ENCODE measurements at places on chromosomes 5 and 9. TPM values are rescaled to one million over a fixed set of nuclear protein-coding genes. Genes with fewer than 3 reads are reported as not detected.

The HMCN2 gene
- 0.05 TPM for total RNA-seq

The CLIC3 gene
- total RNA-seq: 126 TPM

The GABRP gene
- total RNA-seq: not detected

The COX7C gene
- 343 TPM for total RNA-seq

The IL13 gene
- not detected for total RNA-seq

The QSOX2 gene
- 33.9 TPM for total RNA-seq

The ELOVL7 gene
- total RNA-seq: 8.2 TPM

The CERCAM gene
- total RNA-seq: 60.3 TPM

The WWC1 gene
- total RNA-seq: 20.7 TPM

The TJP2 gene
- 84.6 TPM for total RNA-seq

The PRLR gene
- 0.36 TPM for total RNA-seq

- DNase-seq: no peak
Observed at GRCh38 chr5:135013445-135013844, 20.6 kb downstream of the PITX1 start.

- DNase-seq: no peak
Observed at GRCh38 chr9:77864211-77864889, 167.3 kb downstream of the GNAQ start.

- DNase-seq: no peak
Observed at GRCh38 chr9:121862371-121863332, 211.2 kb downstream of the DAB2IP start.

DNA sequence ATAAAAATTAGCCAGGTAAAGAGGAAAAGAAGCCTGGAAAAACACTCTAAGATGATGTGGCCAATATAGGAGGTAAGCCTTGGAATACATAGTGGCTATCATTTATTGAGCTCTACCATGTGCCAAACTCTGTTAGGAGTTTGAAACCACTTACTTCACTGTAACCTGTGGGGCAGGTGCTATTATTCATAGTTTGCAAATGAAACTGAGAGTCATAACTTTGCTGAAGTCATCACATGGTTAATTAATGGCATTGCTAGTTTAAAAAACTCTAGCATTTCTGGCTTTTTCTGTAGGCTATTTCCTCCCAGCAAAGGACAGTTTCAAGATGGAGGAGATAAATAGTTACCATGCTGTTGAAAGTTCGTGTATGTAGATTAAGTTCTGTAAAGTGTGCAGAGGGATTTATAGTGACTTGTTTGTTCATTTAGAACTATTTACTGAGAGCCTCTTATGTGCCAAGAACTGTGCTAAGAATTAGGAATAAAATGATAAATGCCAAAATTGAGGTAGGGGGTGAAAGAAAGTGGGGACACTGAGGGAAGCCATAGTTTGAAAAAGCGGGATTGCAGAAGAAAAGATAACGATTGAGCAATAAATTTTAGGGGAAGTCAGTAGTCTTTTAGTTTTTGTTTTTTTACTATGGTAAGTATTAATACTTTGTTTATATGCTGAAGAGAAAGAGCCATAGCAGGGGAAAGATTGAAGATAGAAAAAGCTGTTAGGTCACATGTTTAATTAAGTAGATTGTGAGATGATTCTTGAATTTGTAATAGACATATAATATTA lies 57.2 kb downstream of the WDR70 start:
- DNase-seq: no peak

GRCh38 chr9:120609636-120610035 lies 29.7 kb upstream of the CDK5RAP2 start:
- no peak for DNase-seq

- DNase-seq: no peak
Observed at GRCh38 chr5:66881480-66882161, 285.4 kb downstream of the MAST4 start.

GRCh38 chr5:156942064-156942463 lies 21.0 kb downstream of the TIMD4 start:
- no peak for DNase-seq

DNA sequence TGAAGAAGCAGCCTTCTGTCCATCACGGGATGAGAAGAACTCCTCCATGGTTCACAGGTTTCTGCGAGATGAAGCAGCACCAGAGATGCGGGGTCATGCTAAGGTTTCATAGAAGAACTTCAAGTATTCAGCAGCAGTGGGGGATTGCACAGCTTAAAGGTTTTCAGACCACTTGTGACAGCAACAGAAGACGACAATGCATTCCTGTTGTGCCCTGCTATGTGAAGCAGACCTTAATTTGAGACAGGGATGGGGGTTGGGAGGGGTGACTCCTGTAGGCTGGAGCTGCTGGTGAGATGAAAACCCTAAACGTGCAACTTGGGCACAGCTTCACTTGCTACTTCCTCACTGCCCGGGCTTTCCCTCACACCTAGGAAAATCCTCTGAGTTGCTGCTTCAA lies 256.0 kb downstream of the SLIT3 start:
- no peak for DNase-seq

DNA sequence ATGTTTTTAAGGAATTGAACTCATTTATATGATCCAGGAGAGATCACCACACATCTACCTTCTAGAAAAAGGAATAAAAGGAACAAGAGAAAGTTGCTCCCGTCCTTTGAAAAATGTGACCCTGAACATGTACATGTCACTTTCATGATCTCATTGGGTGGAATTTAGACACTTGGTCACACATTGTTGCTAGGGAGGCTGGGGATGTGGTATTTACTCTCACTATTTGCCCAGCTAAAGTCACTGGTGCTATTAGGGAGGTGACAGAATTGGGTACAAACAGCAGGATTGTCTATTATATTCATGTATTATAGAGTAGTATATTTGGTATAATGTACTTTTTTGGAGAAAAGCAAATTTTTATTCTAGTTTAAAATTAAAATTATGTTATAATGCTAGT lies 2.1 kb upstream of the CDH10 start:
- no peak for DNase-seq

DNA sequence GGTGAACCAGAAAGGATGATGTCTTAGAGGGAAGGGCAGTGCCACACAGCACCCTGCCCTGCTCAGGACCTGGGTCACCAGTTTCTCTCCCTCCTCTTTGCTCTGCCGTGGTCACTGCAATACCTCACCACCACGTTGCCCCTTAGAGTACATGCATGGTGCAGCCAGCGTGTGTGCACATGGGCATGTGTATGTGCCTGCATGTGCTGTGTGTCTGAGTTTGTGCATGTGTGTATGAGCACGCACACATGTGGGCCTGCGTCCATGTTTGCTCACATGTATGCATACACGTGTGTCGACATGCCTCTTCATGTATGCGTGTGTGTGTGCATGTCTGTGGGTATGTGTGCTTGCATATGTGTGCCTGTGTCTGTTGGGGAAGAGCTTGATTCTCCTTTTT lies 41.5 kb upstream of the SEMA4D start:
- DNase-seq: no peak

- DNase-seq: no peak
Observed at GRCh38 chr5:115413651-115414050, 117.2 kb upstream of the CCDC112 start.

GRCh38 chr5:160445132-160445531 lies 23.5 kb downstream of the PTTG1 start:
- no peak for DNase-seq

GRCh38 chr9:132946631-132947295 lies 2.3 kb upstream of the TSC1 start:
- DNase-seq: peak; percentile 74

DNA sequence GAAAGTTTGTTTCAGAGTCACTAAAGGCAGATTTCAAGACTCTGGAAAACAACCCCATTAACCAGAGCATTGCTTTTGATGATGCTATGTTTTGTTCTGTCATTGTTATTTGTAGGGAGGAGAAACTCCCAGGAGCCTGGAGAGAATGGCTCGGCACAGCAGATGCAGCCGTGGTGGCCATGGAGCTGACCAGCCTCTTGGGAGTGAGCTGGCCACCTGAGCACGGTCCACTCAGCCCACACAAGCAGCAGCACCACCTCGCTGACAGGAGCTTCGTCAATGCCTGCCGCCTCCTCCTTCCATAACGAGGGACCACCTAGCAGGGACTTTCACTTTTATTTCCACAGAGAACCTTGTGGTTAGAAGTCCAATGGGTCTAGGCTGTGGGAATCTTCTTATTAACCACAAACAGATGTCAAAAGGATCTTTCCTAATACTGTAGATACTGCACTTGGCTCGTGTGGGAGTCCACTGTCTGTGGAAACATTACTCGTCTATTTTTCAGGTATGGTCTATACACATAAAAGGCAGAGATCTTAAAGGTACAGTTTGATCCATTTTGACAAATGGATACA lies 21.0 kb upstream of the SMIM32 start:
- no peak for DNase-seq

- DNase-seq: no peak
Observed at GRCh38 chr5:167412556-167412955, 878.9 kb upstream of the WWC1 start.

- DNase-seq: no peak
Observed at GRCh38 chr9:101073122-101073521, 44.6 kb downstream of the PLPPR1 start.

DNA sequence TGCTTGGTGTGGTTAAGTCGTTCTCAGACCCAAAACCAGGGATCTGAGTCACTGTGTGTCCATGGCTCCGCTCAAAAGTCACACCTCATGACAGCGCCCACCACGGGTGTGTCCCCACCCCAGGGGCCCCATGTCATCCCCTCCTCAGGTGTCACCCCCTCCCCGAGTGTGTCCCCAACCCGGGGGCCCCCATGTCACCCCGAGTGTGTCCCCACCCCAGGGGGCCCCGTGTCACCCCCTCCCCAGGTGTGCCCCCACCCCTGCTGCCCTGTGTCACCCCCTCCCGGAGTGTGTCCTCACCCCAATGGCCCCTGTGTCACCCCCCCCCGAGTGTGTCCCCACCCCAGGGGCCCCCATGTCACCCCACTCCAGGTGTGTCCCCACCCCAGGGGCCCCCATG lies 5.1 kb downstream of the LRRC14B start:
- no peak for DNase-seq

- DNase-seq: no peak
Observed at GRCh38 chr5:151107738-151108520, 27.1 kb upstream of the TNIP1 start.

DNA sequence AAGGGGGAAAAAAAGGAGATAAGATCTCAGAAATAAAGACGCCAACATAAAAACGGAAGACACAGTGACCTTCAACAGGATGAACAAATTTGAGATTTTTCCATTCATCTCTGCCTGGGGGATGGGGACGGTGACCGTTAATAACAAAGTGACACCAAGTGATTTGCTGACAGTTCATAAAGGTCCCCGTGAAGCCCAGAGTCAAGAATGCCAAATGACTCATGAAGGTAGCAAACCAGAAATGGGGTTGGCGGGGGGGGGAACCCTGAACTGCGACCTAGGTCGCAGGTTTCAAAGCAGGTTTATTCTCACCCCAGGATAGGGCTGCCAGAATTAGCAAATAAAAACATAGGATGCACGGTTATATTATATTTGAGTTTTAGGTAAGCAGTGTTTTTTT lies 21.1 kb upstream of the SHB start:
- no peak for DNase-seq

DNA sequence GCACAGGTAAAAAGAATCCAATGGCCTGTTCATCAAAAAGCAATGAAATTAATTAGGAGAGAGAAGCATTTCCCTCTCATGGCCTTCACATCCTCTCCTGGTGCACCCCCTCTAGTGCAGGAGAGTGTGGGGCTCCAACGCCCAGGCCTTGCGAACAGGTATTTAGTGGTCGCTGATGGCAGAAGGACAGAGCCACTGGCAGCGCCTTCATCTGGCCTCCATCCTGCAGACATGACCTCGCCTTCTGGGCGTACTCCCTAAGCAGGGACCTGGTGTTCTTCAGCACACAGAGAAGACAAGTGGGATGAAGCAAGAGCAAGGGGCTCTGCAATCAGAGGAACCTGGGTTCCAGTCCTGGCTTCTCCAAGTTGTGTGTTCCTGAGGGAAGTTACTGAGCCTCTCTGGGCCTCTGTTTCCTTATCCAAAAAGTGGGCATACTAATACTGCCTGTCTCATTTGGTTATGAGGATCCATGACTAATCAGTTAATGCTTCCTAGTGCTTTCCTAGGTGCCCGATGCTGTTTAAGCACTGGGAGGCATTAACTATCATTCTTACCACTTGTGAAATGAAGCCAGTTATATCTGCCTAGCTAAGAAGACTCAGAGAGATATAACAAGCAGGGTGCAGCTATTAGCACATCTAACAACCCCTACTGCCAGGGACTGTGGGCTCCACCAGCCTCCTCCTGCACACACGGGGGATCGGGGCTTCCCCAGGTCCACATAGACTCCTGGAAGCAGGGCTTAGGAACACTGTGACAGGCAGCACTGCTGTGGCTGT lies 77.3 kb downstream of the SEMA4D start:
- DNase-seq: no peak

GRCh38 chr9:99833735-99834134 lies 12.1 kb downstream of the NR4A3 start:
- no peak for DNase-seq

DNA sequence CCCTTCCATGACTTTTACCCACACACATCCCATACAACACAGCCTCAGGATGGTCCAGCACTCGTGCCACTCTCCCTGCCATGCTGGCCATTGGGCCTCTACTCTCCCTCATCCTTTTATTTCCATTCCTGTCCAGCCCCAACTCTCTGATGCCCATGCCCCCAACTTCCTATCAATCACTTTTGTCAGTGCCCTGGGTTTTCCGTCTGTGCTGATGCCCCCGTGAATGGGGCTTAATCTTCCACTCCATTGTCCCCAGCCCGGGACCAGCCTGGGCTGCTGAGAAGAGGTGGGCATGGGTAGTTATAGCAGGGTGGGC lies 12.6 kb upstream of the ACSL6 start:
- no peak for DNase-seq

DNA sequence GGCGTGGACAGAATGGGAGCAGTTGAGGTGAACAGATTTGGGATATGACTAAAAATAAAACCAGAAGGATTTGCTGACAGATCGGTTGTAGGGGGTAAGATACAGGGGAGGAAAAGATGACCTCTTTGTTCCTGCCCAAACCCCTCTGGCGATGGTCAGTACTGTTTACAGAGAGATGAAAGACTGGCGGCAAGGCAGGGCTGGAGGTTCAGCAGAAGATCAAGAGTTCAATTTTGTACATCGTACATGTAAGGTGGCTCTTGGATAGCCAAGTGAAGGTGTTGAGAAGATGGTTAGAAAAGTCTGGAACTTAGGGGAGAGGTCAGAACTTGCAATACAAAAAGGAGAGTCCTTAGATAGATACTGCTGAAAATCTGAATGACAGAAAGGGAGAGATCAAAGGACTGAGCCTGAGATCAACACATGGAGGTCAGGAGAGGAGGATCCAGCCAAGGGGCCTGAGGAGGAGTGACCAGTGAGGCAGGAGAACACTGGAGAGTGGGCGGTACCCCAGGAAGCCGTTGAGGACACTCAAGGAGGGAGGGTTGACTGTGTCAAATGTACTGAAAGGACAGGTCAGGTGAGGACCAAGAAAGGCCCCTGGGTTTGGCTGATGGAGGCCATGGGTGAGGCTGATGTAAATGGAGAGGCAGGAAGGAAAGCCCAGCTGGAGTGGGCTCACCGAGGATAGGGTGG lies 7.1 kb downstream of the IL4 start:
- DNase-seq: no peak

DNA sequence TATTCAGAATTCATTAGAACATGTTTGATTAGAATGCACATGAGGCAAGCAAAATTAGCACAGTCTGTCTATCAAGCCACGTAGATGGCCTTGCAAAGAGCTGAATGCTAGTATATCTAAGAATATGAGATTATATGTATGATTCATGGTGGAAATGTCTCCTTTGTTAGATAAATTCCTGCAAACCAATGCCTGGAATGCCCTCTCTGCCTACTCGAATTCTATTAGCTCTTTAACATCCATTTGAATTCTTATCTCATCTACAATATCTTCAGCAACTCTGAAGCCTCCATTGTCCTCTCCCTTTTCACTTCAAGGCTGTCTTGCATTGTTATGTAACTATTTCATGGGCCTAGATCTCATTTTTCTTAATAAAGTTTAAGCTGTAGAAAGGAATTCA lies 205.5 kb downstream of the TMC1 start:
- no peak for DNase-seq
